Lower lobe of right lung (tissue), 2 donors: ENCODE measurements at places on chromosomes 7 and 10. TPM values are rescaled to one million over a fixed set of nuclear protein-coding genes. Genes with fewer than 3 reads are reported as not detected.

GPR158 gene
- total RNA-seq = 0.12 TPM

DNA sequence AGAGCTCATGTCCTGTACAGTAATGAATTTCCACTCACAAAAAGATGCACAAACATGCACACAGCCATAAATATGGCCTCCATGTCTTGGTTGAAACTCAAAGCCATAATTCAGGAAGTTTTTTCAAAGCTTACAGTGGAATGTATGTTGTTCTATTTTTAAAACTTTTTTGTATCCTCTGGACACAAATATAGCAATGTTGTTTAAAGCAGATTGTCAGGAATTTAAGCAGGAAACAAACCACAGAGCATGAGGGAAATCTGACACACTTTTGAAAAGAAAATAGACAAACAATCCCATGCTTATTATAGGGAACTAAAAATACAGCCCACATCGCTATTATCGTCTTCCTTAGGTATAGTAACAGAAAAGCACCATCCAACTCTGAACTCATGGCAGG lies 21.5 kb downstream of the LRRN3 start:
- H3K4me3 ChIP-seq = no peak overlapping the region
- H3K27me3 ChIP-seq = no peaks in the 10 kb centered on the region
- H3K27ac ChIP-seq = no peak overlapping the region
- no peak for DNase-seq

NUTM2D gene
- 6.8 TPM for total RNA-seq

DNA sequence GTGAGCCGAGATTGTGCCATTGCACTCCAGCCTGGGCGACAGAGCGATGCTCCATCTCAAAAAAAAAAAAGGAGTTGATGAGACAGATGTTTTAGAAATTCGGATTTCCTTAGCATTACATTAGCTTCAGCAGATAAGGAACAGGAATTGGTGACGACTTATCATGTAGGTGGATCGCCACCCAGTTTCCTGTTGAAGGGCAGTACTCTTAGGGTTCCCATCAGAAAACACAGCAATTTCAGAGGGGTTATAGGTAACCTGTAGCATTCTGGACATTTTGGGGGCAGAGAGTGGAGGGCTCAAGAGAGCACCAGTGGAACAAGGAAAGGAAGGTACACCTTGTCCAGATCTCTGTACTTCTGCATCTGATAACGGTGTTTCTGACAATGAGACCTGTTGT lies 146.4 kb upstream of the NOBOX start:
- no peak for DNase-seq
- H3K27ac ChIP-seq = no peak overlapping the region
- H3K4me1 ChIP-seq = no peaks in the 10 kb centered on the region
- no peak overlapping the region for H3K4me3 ChIP-seq

DNA sequence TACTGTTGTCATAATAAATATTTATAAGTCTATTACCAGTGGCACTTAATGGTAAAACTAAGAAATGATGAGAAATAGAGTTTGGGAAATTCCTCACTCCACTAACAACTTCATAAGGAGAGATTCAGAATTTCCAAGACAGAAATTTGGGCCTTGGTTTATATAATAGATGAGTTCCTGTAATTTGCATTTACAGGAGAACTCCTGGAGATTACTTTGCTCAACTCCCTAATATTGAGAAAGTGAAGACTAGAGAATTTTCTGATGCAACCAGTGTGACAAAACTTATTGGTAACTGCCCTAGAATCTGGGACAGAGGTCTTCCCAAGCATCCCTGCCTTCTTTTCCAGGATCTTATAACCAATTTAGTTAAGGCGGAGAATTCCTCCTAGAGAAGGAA lies 49.1 kb upstream of the GSAP start:
- H3K4me1 ChIP-seq = peaks cover 6% of the 10 kb centered on the region
- no peaks in the 10 kb centered on the region for H3K27me3 ChIP-seq
- H3K27ac ChIP-seq = no peak overlapping the region
- H3K36me3 ChIP-seq = no peaks in the 10 kb centered on the region
- no peak for DNase-seq

GRCh38 chr10:92757711-92758104 lies 68.0 kb downstream of the HHEX start:
- DNase-seq = no peak
- no peak overlapping the region for H3K4me3 ChIP-seq
- peaks cover 44% of the 10 kb centered on the region for H3K4me1 ChIP-seq
- H3K27me3 ChIP-seq = no peaks in the 10 kb centered on the region

- H3K27ac ChIP-seq = no peak overlapping the region
- no peak for DNase-seq
- H3K4me3 ChIP-seq = no peak overlapping the region
- H3K36me3 ChIP-seq = no peaks in the 10 kb centered on the region
- H3K4me1 ChIP-seq = no peaks in the 10 kb centered on the region
Observed at GRCh38 chr7:24401628-24402593, 117.9 kb downstream of the NPY start.

SEMA3D gene
- total RNA-seq = 8.0 TPM

MET gene
- 74.3 TPM for total RNA-seq

DNA sequence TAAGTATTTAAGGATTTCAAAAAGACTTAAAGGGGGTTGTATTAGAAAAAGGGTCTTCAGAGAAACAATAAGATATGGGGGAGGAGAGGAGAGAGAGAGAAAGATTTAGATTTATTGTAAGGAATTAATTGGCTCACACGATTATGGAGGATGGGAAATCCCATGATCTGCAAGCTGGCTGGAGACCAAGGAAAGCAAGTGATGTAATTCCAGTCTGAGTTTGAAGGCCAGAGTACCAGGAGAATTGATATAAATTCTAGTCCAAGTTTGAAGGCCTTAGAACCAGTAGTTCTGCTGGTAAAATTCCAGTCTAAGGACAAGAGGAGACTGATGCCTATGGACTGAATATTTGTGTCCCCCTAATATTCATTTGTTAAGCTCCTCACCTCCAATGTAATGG lies 20.6 kb upstream of the SLC13A1 start:
- H3K4me1 ChIP-seq = no peaks in the 10 kb centered on the region
- DNase-seq = no peak
- no peak overlapping the region for H3K4me3 ChIP-seq

- no peaks in the 10 kb centered on the region for H3K36me3 ChIP-seq
- no peak overlapping the region for H3K4me3 ChIP-seq
- DNase-seq = no peak
- no peak overlapping the region for H3K27ac ChIP-seq
- H3K27me3 ChIP-seq = no peaks in the 10 kb centered on the region
- H3K4me1 ChIP-seq = no peaks in the 10 kb centered on the region
Observed at GRCh38 chr7:19404912-19405329, 259.7 kb upstream of the FERD3L start.

GRCh38 chr7:74240482-74240881 lies 13.7 kb downstream of the RFC2 start:
- H3K27ac ChIP-seq = no peak overlapping the region
- H3K27me3 ChIP-seq = no peaks in the 10 kb centered on the region
- H3K36me3 ChIP-seq = peaks cover 96% of the 10 kb centered on the region
- DNase-seq = no peak

DNA sequence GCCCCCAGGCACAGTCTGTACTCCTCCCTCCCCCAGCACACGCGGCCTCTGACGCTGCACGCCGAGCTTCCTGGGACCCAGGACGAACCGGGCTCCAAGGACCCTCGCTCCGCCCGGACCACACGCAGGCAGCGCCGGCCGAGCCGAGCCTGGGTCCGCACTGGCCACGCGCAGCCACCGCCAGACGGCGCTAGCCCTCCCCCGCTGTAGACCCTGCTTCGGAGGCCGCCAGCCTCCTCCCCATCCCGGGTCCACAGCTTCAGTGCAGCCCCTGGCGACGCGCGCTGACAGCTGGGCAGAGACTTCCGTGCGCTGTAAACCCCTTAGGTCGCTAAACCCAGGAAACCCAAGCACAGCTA lies 936 bp upstream of the TCERG1L start:
- H3K27ac ChIP-seq = no peak overlapping the region
- H3K36me3 ChIP-seq = no peaks in the 10 kb centered on the region
- peaks cover 66% of the 10 kb centered on the region for H3K27me3 ChIP-seq
- DNase-seq = no peak
- peaks cover 7% of the 10 kb centered on the region for H3K4me1 ChIP-seq

CFAP69 gene
- 8.4 TPM for total RNA-seq

SLC26A3 gene
- not detected for total RNA-seq

GRCh38 chr10:75643405-75643804 lies 212.0 kb downstream of the LRMDA start:
- H3K36me3 ChIP-seq = no peaks in the 10 kb centered on the region
- H3K4me3 ChIP-seq = no peak overlapping the region
- H3K27me3 ChIP-seq = no peaks in the 10 kb centered on the region
- H3K4me1 ChIP-seq = no peaks in the 10 kb centered on the region
- no peak overlapping the region for H3K27ac ChIP-seq

GRCh38 chr7:31488562-31489203 lies 25.2 kb upstream of the ITPRID1 start:
- no peaks in the 10 kb centered on the region for H3K36me3 ChIP-seq
- no peak overlapping the region for H3K27ac ChIP-seq
- H3K4me1 ChIP-seq = no peaks in the 10 kb centered on the region
- DNase-seq = peak; percentile 54
- H3K4me3 ChIP-seq = no peak overlapping the region

DNA sequence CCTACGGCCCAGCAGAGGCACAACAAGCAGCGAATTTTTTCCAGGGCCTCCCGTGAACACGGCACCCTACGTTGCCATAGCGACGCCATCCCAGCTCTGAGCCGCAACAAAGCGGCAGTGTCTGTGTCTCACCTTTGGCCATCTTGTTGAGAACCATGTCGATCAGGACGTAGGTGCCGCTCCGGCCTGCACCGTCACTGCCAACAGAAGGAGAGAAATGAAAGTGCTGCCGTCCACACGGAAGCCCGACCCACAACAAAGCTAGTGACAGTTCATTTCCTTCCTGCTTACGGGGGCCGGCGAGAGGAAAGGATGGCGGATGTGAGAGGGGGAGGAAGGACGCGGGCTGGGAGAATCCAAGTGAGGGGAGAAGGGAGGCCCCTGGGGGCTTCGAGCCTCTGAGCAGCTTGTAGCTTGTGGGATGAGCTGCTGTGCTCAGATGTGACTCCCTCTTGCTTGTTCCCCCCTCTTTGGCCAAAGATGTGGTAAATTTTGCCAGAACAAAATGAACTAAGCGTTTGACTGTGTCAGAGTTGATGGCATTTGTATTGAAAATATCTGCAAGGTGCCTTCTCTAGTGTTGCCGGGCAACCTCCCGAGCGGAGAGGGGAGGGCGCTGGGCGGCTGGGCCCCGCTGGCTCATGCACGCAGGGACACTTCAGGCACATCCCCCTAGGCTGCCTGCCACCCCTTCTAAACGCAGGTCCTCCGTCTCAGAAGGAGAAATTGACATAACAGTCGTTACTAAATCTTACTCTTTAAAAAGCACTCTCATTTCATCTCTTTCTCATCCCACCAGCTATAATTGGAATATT lies 232.2 kb downstream of the DNAJB6 start:
- H3K4me1 ChIP-seq = peaks cover 16% of the 10 kb centered on the region
- H3K4me3 ChIP-seq = peak overlapping the region; percentile 53
- DNase-seq = peak; percentile 64
- no peaks in the 10 kb centered on the region for H3K27me3 ChIP-seq
- H3K27ac ChIP-seq = peak overlapping the region; percentile 66

- no peak overlapping the region for H3K4me3 ChIP-seq
- DNase-seq = no peak
- H3K36me3 ChIP-seq = no peaks in the 10 kb centered on the region
- H3K4me1 ChIP-seq = peaks cover 56% of the 10 kb centered on the region
- H3K27me3 ChIP-seq = no peaks in the 10 kb centered on the region
Observed at GRCh38 chr10:69479240-69480067, 28.2 kb downstream of the TSPAN15 start.

GRCh38 chr7:20777377-20778062 lies 9.2 kb downstream of the SP8 start:
- H3K27ac ChIP-seq = no peak overlapping the region
- peaks cover 11% of the 10 kb centered on the region for H3K4me1 ChIP-seq
- H3K36me3 ChIP-seq = no peaks in the 10 kb centered on the region
- no peak for DNase-seq
- H3K4me3 ChIP-seq = peak overlapping the region; percentile 34

GRCh38 chr7:131068604-131069021 lies 259.1 kb upstream of the MKLN1 start:
- DNase-seq = no peak
- no peak overlapping the region for H3K27ac ChIP-seq
- H3K36me3 ChIP-seq = peaks cover 39% of the 10 kb centered on the region
- no peak overlapping the region for H3K4me3 ChIP-seq
- H3K4me1 ChIP-seq = peaks cover 85% of the 10 kb centered on the region
